ENCODE measurements at places on chromosomes 4 and X. TPM values are rescaled to one million over a fixed set of nuclear protein-coding genes. Genes with fewer than 3 reads are reported as not detected.

FRMD7 gene
- total RNA-seq, result not detected

NEIL3 gene
- total RNA-seq, result 4.0 TPM

TMPRSS11F gene
- total RNA-seq, result not detected

SLC25A6 gene
- 124 TPM for total RNA-seq

PCSK1N gene
- not detected for total RNA-seq

TBC1D8B gene
- 23.7 TPM for total RNA-seq

Data from smooth muscle cell of trachea (primary cell).